ENCODE measurements at places on chromosomes 6 and 20.

- no peak for DNase-seq
Observed at GRCh38 chr20:47843886-47844567, 58.7 kb upstream of the SULF2 start.

- DNase-seq: no peak
Observed at GRCh38 chr20:63592661-63593060, 18.6 kb upstream of the HELZ2 start.

- DNase-seq: no peak
Observed at GRCh38 chr6:41680182-41680965, 42.1 kb downstream of the MDFI start.

DNA sequence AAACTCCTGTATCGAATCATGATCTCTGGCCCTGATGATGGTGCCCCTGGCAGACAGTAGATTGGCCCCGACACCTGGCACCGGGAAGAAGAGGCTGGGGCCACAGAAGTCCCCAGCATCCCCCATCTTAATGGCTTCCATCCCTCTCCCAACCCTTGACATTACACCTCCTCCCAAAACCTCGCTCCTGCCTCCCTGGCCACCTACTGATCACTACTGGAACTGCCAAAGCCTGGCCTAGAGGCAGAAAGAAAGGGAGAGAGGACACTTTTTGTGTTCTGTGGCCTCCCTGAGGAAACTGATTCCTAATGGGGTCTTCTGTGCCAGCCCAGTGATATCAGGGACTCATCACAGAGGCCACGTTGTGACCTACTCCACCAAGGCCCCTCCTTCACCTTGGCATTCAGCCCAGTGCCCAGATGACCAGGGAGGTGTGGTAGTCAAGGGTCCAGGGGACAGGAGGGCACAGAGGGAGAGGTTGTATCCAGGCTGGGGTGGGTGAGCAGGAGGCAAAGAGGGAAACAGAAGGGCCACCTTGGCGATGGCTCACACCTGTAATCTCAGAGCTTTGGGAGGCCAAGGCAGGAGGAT is 6.1 kb downstream of the C20orf173 start:
- peak; percentile 84 for DNase-seq

- DNase-seq: no peak
Observed at GRCh38 chr6:169931261-169931660, 179.8 kb downstream of the ERMARD start.

GRCh38 chr6:133242637-133243585 is 1.8 kb downstream of the EYA4 start:
- DNase-seq: no peak

- no peak for DNase-seq
Observed at GRCh38 chr6:129801909-129802308, 59.2 kb downstream of the TMEM244 start.

GRCh38 chr6:37204014-37204751 is 34.2 kb downstream of the PIM1 start:
- DNase-seq: no peak

DNA sequence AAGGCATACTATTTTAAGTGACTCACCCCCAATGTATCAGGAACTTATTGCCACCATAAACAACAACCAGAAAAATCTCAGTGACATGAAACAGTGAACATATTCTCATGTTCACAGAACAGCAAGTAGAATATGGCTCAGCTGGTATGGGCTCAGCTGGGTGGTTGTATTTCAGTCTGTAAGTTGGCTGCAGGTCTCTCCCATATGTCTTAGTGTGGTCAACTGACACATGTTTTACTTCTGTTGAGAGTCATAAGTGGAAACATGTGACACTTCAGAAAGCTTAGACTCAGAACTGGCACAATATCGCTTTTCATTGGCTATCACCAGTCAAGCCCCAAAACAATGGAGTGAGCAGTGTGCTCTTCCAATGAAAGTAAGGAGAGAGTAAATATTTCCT is 574.1 kb downstream of the HAO1 start:
- no peak for DNase-seq

- DNase-seq: no peak
Observed at GRCh38 chr6:32097364-32097763, 11.8 kb downstream of the TNXB start.

- DNase-seq: no peak
Observed at GRCh38 chr6:24554474-24554873, 59.7 kb downstream of the ALDH5A1 start.

- no peak for DNase-seq
Observed at GRCh38 chr20:53878262-53879047, 191.9 kb downstream of the BCAS1 start.

- no peak for DNase-seq
Observed at GRCh38 chr6:35300848-35301247, 3.2 kb downstream of the DEF6 start.

DNA sequence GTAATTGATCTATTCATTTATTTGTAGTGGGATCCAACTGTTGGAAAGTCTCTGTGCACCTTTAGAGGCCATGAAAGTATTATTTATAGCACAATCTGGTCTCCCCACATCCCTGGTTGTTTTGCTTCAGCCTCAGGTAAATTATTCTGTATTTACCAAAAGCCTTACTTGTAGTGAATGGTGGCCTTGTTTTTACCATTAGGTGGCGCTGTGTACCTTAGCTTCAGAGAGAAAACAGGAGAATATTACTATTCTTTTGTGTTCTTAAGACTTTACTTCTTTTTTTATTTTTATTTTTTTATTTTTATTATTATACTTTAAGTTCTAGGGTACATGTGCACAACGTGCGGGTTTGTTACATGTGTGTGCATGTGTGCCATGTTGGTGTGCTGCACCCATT is 23.7 kb downstream of the PEX7 start:
- no peak for DNase-seq

- DNase-seq: no peak
Observed at GRCh38 chr20:46307999-46308257, 370 bp downstream of the CDH22 start.

DNA sequence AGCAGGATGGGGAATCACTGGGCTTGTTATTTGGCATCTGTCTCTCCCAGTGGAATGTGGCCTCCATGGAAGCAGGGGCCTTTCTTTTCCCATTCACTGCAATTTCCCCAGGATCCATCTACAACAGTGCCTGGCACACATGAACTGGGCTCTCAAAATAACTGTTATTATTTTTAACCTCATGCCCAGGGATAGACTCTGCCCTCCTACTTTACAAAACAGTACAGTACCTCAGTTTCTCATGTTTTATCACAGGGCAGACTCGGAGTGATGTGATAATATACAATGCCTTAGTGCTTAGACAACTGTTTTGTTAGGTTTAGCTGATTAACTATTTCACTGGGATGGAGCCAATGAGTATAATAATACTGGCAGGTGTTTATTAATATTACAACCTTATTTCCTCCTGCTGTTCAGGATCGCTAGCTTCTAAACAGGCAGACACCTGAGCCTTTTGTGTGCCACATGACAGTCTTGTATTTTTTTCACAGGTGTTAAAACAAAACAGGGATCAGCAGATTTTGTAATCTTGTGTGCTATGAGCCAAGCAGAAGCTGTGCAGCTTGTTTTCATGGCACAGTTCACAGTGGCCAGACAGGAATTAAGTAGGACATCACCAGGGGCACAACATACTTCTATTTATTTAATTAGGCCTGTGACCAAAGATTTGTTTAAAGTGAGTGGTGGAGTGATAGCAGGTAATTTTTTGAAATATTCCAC is 157.7 kb upstream of the EYA4 start:
- DNase-seq: no peak

- DNase-seq: no peak
Observed at GRCh38 chr20:63565021-63565698, 8.9 kb downstream of the HELZ2 start.

DNA sequence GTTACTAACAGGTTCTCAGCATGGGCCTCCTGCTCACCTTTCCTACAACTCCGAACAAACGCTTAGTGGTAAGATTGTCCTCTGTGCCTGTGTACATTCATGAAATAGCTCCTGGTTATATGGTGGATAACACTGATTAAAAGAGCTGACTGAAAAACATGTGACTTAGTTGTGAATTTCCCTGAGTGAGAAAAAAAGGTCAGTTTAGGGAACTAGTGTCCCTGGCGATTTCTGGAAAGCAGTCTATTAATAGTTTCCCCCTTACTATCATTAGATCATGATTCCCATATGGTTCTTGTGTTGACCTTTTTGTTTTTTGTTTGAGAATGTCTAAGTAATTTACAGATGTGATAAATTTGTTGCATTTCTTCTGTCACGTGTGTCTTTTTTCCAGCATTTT is 15.6 kb downstream of the SNRPC start:
- no peak for DNase-seq

GRCh38 chr6:135527116-135527959 is 29.8 kb upstream of the AHI1 start:
- DNase-seq: no peak

GRCh38 chr6:52958546-52959255 is 36.4 kb downstream of the GSTA4 start:
- DNase-seq: no peak

GRCh38 chr20:2741881-2742280 is 49.3 kb downstream of the EBF4 start:
- no peak for DNase-seq

- DNase-seq: no peak
Observed at GRCh38 chr6:30164714-30165113, 1.4 kb downstream of the TRIM15 start.

DNA sequence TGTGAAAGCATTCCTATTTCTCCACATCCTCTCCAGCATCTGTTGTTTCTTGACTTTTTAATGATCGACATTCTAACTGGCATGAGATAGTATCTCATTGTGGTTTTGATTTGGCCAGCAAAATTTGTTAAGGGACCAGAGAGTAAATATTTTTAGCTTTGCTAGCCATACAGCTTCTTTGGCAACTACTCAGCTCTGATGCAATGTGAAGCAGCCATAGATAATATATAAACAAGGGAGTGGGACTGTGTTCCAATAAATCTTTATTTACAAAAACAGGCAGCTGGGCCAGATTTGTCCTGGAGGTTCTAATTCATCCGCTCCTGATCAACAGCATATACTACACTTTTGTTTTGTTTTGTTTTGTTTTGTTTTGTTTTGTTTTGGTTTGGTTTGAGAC is 202.9 kb downstream of the ZNF217 start:
- no peak for DNase-seq

- no peak for DNase-seq
Observed at GRCh38 chr6:99426451-99426757, 1.3 kb upstream of the PNISR start.

DNA sequence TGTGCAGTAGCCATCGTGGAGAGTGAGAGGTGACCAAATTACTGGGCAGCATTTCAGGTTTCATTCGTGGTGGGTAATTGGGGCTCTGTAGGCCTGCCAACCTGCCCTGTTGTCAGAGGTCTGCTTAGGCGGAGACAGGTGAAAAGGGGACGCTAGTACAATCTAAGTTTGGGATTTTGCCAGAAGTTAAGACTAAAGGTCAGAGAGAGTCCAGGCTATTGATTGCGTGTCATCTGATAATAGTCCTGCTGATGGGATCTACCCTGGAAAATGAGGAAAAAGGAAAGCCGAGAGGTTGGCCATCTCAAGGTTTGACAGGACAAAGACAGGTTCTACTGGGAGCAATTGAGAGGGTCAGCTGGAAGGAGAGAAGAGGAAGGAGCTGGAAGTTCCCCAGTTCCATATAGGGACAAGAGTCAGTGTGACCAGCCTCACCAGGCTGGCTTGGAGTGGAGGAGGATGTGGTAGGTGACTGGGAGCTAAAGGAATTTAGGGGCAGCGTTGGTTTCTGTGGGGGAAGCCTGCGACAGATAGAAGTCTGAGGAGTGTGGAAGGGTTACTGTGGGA is 10.9 kb downstream of the ARFGEF2 start:
- DNase-seq: no peak

DNA sequence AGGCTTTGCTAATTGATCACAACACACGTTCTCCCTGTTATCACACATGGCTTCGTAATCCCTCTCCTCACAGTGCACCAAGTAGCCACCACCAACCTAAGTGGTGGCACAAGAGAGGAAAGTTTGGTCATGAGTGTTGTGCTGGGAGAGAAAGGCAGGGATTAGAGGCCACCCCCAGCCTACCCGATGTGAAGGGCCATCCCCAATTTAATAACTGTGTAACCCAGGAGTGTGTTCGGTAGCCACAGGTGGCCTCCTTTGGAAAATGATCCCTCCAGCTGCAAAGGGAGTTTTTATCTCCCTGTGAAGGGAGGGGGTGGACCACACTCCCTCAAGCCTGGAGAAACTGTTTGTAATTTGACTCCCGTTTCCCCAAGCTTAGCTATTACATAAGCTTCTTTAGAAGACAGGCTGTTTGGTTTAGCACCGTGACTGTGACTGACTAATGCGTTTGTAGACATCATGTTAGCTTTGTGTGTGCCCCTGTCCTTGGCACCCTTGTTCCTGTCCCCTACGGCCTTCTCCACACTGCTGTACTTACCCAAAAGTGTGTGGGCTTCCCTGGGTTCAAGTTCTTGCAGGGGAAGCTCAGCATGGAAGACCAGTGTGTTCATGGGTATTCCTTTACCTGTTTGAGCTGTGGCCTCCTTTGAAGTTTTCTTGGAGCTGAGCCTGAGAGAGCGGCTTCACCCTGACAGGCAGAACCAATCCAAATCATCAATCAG is 20.6 kb downstream of the PPP1R16B start:
- no peak for DNase-seq

DNA sequence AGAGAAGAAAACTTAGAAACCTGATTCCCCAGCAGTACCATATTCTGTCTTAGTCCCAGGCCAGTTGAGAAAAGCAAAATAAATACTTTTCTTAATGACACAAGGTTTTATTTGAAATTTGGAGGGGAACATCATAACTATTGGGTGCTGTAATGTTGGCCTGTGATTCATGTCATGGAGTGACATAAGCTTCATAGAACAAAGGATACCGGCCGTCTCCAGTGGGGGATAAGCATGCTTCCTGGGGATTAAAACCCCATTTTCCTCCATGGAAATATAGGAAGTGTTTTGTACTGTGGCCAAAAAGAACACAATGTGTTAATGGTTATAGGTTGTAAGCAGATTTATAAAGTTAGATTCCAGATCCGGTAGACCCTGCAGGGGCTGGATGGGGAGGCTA is 18.0 kb downstream of the MTHFD1L start:
- DNase-seq: no peak

GRCh38 chr6:12022953-12023388 is 10.9 kb downstream of the HIVEP1 start:
- no peak for DNase-seq

DNA sequence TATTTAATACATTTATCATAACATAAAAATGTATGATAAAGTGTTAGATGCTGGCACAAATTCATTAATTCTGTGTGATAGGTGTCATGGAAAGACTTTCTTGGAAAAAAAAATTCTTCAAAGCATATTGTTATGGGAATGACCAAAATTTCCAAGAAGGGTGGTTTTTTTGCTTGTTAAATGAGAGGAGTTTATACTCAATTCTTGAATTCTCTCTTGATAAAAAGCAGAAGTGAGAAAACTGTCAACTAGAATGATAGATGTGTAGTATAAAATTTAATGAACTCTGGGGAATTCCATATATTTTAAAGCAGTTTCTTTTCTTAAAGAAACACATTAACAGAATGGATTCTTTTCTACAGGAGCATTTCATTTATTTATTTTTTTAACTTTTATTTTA is 62.0 kb upstream of the SNAP91 start:
- DNase-seq: no peak

DNA sequence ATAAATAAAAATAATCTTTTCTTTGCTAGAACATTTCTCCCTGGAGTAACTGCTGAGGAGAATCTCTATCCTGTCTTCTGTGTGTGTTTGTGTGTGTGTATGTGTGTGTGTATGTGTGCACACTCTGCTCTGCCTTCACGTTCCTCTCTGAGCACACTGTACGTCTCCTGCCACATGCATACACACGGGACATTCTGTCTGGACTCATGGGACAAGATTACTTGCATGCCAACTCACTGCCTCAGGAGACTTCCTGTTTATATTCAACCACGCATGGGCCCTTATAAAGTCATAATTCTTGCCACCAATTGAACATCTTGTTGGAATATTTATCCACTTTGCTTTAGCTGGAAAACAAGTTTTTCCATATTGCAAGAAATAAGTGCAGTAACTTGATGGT is 930.6 kb downstream of the KIF16B start:
- DNase-seq: no peak
